ENCODE measurements at places on chromosomes 4 and X. TPM values are rescaled to one million over a fixed set of nuclear protein-coding genes. Genes with fewer than 3 reads are reported as not detected.

GRCh38 chrX:147626605-147627004, 285.1 kb upstream of the FMR1 start:
- no peak for DNase-seq

GRCh38 chr4:121462660-121463261, 81.9 kb upstream of the QRFPR start:
- no peak for DNase-seq

Gene IBSP
- not detected for total RNA-seq

Gene MXRA5
- 4.7 TPM for total RNA-seq

DNA sequence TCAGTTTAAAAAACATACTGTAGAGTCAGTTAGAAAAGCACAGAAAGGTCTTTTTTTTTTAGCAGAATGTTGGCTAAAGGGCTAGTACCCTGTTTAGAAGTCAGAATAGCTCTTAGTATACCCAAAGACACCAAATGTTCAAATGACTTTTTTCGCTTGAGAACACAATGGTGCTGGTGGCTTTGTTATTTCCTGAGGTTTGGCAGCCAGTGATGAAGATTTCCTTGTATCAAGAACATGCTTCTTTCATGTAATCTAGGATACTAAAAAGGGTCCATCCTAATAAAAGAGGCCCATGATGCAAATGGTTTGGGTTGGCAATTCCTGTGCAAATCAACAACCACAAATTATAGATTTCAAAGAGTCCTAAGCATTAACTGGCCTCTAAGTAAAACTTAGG, 21.1 kb upstream of the CD40LG start:
- DNase-seq = no peak

DNA sequence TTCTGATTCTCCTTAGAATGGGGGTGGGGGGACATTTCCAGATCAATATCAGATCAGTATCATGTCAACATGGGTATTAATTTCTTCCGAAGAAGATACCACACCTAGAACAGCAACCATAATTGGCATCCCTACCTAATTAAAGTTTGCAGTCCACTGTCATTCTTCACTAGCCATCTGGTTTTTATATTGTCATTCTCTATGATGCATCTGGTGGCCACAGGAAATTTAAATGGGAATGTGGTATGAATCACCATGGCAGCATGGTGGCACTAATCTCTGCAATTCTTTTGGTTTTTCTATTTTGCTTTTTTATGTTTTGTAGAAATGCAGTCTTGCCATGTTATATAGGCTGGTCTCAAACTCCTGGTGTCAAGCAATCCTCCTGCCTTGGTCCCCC, 16.6 kb upstream of the UBE2D3 start:
- DNase-seq = no peak

Gene CABS1
- not detected for total RNA-seq

- peak; percentile 91 for DNase-seq
Measured at GRCh38 chrX:152637649-152638442, at the start of gene GABRQ. GABRQ (plus strand) TSS chrX:152637895; CDS start chrX:152638203, 308 bp downstream.

Measured in vagina (tissue), 2 donors.